ENCODE measurements at places on chromosomes 7 and 10.

DNA sequence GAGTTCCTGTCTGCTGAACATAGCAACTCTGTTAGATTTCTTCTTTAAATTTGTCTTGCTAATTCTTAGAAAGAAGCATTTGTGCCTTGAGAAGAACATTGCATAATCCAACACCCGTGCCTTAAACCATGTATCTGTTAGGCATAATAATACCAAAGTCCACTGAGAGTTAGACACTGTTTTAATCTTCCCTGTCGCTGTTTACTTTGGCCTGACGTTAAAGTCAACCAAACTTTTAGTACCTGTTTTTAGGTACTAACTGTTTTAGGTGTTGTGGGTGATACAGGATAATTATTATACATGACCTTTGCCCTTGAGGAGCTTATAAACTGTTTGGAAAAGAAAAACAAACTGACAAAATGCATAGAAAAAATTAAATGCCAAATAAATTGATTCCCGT lies 43.6 kb downstream of the KLHDC10 start:
- DNase-seq: no peak

DNA sequence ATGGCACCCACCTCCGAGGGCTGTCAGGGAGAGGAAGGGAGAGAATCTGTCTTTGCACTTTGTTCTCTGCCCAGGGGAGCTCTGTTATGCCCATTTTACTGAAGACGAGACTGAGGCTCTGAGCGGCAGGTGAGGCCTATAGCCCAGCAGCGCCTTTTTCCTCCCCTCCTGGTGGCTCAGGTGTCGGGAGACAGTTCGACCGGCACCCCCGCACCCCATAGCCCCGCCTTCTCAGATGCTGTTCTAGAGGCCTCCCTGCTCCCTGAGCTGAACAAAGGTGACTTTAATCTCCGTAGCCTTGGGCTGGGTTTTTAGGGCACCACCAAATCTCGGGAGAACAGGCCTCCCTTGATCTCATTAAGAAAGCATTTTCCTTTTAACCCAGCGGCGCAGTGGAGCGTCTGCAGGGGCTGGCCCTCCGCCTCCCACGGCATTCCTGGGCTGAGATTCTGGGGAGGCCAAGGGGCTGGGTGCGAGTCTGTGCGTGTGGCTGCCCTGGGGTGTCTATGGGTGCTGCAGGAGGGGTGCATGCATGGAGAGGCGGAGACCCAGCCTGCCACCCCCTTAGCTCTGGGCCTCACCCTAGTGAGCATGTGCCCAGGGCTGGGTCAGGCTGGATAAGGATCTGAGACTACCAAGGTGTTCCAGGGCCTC lies 3.3 kb downstream of the LFNG start:
- DNase-seq: peak; percentile 80

GRCh38 chr7:35701287-35701900 lies 6.5 kb upstream of the HERPUD2 start:
- no peak for DNase-seq

GRCh38 chr7:157000741-157001653 lies 9.5 kb downstream of the MNX1 start:
- DNase-seq: peak; percentile 13

GRCh38 chr10:116143673-116144222 lies 129.3 kb downstream of the GFRA1 start:
- no peak for DNase-seq

GRCh38 chr10:106992055-106992454 lies 172.5 kb downstream of the SORCS1 start:
- no peak for DNase-seq

DNA sequence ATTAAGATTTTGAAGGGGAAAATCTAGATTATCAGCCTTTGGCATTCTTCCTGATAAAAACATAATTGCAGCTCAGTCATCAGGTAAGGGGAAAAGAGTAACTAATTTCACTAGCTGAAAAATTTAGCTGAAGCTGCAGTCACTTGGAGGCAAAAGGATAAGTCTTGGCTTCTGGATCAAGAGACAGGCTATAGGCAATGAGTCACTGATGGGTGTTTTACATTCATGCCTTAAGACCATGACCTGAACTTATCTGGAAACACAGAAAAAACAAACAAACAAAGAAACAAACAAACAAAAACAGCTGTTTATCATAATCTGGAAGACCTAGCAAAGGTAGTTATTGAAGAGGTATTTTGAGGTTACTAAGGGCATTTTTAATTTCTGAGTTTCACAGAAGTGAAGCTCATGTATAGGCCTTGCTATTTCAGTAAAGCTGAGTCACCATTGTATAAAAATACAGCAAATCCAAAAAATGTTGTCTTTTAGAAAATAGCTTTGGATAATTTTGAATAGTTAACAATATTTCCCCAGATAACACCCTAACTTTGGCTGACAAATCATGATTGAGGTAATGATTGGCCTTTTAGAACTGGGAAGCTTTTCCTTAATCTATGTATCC lies 40.3 kb downstream of the ZNF22 start:
- no peak for DNase-seq

DNA sequence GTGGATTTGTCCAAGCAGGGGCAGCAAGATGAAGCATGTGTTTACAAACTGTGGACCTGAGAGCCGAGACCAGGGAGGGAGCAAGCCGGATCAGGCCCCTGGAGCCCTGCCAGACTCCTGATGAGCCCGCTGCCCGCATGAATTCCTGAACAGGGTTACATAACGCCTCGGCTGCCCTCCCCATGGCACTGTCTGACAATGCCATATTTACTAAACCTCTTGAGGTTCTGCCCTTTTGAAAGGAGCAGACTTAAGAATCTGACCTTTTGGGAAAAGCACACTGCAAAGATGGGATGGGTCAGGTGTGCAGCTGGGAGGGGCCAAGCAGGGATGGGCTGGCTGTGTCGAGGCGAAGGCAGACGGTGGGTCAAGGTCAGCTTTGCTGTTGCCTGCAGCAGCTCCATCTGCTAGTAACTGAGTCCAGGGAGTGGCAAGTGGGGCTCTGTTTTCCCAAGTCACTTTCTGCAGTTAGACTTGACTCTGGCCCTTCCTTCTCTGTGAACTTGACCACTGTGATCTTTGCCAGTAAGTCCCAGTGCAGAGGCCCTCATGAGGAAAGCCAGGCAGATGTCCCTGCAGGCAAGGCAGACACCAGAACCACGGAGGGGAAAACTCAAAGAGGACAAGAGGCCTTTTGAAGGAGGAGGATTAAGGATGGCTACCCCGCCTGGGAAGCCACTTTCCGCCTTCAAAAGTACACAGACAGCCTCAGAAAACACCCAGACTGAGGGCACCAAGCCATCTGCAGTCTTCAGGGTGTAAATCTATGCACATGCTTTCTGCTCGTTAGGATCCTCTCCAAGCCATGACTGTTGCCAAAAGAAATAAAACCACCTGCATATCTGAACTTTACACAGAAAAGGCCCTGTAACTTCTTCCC lies 175.8 kb downstream of the TNS3 start:
- peak; percentile 88 for DNase-seq

DNA sequence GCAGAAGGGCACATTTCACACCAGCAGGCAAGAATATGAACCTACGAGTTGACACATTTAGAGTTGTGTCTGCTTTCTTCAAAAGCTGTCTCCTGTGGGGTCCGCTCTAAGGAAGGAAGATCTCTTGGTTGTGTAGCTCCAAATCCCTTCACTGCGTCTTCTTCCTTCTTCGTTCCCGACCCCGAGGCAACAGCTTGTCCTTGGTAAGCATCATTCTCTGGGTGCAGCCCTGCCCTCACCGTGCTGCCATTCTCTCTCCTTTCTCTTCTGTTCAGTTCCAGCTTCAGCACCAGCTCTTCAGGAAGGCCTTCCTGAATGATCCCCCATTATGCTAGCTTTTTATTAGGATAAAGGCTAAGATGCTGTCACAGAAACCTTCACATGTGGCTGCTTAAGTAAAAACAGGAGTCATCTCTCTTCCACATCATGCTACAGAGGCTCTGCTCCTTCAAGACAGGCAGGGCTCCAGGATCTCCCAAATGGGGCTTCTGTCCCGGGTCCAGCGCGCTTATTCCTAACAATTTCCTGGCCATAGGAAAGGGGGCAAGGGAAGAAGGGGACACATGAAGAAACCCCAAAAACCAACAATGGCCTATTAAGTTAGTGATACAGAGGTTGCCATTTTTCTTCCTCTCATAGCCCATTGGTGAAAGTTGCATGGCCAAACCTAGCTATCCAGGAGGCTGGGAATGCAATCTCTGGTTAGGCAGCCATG lies 52.2 kb upstream of the SHH start:
- DNase-seq: no peak

Measured in RPMI7951 (cell line).